Gastrocnemius medialis (tissue), 4 donors: ENCODE measurements at places on chromosomes 7 and 10. TPM values are rescaled to one million over a fixed set of nuclear protein-coding genes. Genes with fewer than 3 reads are reported as not detected.

Gene OLAH
- total RNA-seq = 0.29 TPM

Gene VAX1
- not detected for total RNA-seq

Gene GPRIN2
- total RNA-seq = not detected

GRCh38 chr10:22597138-22597537 is 117.2 kb downstream of the PIP4K2A start:
- H3K36me3 ChIP-seq = no peaks in the 10 kb centered on the region
- H3K4me3 ChIP-seq = no peak overlapping the region
- no peaks in the 10 kb centered on the region for H3K27me3 ChIP-seq
- DNase-seq = no peak

Gene C10orf105
- total RNA-seq = not detected

DNA sequence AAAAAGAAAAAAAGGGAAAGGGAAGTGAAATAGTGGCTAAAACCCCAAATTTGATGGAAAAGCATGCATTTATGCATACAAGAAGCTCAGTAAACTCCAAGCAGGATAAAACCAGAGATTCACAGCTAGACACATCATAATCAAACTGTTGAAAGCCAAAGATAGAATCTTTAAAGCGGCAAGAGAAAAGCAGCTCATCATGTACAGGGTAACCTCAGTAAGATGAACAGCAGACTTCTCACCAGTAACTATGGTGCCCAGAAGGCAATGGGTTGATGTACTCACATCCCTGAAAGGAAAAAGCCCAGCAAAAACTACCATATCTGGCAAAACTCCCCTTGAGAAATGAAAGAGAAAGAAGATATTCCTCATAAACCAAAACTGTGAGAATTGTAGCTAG is 60.4 kb downstream of the TPST1 start:
- no peaks in the 10 kb centered on the region for H3K27me3 ChIP-seq
- no peaks in the 10 kb centered on the region for H3K4me1 ChIP-seq
- no peak overlapping the region for H3K27ac ChIP-seq
- no peak for DNase-seq

Gene COL17A1
- not detected for total RNA-seq

GRCh38 chr10:8365935-8366911 is 311.7 kb downstream of the GATA3 start:
- H3K4me1 ChIP-seq = no peaks in the 10 kb centered on the region
- H3K4me3 ChIP-seq = no peak overlapping the region
- H3K27ac ChIP-seq = no peak overlapping the region
- no peak for DNase-seq
- H3K36me3 ChIP-seq = no peaks in the 10 kb centered on the region

GRCh38 chr7:111438369-111439289 is 123.7 kb downstream of the IMMP2L start:
- no peaks in the 10 kb centered on the region for H3K36me3 ChIP-seq
- peaks cover 8% of the 10 kb centered on the region for H3K4me1 ChIP-seq
- H3K27me3 ChIP-seq = no peaks in the 10 kb centered on the region
- no peak overlapping the region for H3K4me3 ChIP-seq

Gene RAB19
- total RNA-seq = not detected

DNA sequence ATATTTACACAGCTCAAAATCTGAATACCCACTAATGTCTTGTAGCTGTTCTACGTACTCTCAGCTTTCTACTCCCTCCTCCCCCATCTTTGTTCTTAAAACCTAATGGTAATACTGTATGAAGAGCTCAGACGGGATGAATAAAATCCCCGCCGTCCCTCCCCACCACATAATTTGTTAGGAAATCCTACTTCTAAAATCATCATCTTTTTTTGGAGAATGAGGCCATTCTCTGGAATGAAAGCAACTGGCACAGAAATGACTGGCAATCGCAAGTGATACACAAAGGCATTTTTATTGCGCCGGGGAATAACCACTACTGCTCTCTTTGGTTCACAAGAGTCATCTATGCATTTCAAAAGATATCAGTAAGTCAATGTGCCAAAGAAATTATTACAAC is 27.3 kb downstream of the SLC35B4 start:
- H3K27ac ChIP-seq = no peak overlapping the region
- H3K4me1 ChIP-seq = peaks cover 6% of the 10 kb centered on the region
- no peak overlapping the region for H3K4me3 ChIP-seq
- H3K36me3 ChIP-seq = peaks cover 9% of the 10 kb centered on the region
- H3K27me3 ChIP-seq = no peaks in the 10 kb centered on the region

Gene HHEX
- total RNA-seq = not detected

DNA sequence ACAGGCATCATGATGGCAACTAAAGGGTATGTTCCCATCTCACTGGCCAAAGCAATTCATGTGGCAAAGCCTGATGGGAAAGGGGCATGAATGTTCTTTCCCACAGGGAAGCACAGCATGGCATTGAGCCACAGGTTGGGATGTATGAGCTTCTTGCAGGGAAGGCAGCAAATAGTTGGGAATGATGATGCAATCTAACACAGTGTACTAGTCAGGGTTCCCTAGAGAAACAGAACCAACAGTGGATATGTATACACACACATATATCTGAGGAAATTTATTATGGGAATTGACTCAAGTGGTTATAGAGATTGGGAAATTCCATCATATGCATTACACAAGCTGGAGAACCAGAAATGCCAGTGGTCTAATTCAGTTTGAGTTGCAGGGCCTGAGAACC is 253.6 kb upstream of the NPVF start:
- DNase-seq = no peak
- no peaks in the 10 kb centered on the region for H3K4me1 ChIP-seq
- no peaks in the 10 kb centered on the region for H3K36me3 ChIP-seq
- H3K27me3 ChIP-seq = no peaks in the 10 kb centered on the region
- H3K27ac ChIP-seq = no peak overlapping the region
